ENCODE measurements at places on chromosomes 7 and 10.
A peak's percentile ranks its signal among the peaks of the same experiment; 100 is the strongest.

DNA sequence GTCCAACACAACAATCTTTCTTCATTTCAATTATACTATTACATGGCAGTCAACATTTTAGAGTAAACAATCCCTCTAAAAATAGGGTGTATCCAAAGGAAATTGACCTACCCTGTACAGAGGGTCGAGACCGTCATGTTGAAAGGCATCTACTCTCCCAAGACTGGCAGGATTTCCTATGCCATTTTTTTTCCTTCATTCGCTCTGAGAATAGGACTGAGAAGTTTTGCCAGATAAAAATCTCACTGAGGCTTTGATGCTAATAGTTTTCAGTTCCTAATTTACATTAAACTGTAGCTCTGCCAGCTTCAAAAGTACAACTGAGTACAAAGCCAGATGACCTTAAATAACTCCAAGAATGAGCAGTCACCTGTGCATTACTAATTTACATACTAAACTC lies 84.5 kb upstream of the SEMA3C start:
- no peak for DNase-seq

- DNase-seq, result no peak
Observed at GRCh38 chr10:132206806-132207535, 20.2 kb downstream of the DPYSL4 start.

DNA sequence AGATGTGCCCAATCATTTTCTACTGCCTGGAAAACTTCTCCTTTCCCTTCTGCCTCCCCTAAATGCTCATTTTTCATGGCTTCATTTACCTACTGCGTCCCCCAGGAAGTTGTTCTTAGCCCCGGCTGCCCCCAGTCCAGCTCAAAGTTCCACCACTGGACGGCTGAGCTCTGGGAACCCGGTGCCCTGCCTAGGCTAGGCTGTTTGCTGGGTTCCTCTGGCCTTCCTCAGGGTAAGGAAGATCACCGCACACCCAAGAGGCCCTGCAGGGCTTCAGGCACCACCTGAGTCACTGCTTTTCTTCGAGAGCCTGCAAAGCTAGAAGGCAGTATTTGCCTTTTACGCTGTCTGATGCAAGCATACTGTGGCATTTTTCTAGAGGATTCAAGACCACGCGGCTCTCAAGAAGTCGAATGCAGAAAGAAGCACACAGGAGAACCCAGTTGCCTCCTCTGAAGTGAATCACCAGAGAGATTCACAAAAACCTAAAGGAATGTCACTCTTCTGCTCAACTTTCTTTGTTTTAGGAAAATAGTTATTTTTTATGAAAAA lies 46.7 kb upstream of the ZMIZ1 start:
- no peak for DNase-seq

GRCh38 chr10:97498841-97499560 lies at the start of gene UBTD1:
Gene UBTD1, plus strand, starts transcription at chr10:97498924. Its CDS starts 280 bp downstream, at chr10:97499204.
- DNase-seq, result peak; percentile 49

- DNase-seq, result no peak
Observed at GRCh38 chr10:36676321-36676720, 449.1 kb upstream of the ANKRD30A start.

GRCh38 chr7:158343526-158343925 lies 244.1 kb downstream of the PTPRN2 start:
- no peak for DNase-seq

GRCh38 chr7:98200364-98200763 lies 10.9 kb upstream of the BHLHA15 start:
- DNase-seq, result no peak

GRCh38 chr7:3678314-3678810 lies 377.3 kb downstream of the SDK1 start:
- DNase-seq, result no peak

DNA sequence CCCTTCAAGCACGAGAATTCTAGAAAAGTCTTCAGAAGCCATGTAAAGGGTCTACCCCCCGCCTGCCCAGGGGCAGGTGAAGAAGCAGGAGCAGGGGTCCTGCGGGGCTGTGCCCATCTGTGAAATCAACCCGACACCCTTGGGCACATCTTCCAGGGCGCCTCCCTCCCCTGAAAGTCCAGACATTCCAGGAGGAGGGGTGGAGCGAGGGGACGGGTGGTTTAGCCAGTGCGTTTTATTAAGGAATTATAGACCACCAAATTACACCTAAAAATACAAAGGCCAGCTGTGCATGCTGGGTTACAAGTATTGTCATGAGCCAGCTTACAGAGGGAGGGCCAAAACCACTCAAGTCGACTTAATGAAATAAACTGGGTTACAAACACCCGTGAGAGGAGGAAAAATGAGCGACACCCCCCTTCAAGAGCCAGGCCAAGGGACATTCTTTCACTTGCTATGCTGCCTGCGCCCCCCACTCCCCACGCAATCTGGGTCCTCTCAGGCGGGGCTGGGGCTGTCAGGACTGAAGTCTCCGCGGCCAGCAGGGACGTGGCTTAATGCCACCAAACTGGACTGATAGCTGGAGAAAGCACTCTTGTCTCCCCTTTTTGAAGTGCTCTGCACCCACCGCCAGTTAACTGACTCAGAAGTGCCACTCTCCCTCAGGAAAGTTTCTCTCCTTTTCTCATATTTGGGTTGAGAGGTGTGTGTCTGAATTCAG lies 360.3 kb downstream of the FRMD4A start:
- DNase-seq, result no peak

DNA sequence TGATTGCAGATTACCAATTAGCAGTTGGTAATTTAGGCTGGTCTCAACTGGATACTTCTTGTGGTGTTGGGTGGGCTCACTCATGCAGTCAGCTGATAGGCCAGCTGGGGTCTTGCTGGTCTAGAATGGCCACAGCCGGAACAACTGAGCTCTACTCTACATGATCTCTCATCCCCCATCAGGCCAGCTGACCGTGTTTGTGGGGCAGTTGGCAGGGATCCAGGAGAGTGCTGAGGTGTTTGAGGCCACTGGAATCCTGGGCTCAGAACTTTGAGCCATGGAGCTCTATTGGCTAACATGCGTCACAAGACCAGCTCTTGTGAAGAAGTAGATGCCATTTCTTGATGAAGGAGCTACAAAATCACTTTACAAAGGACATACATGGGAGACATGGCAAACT lies 242.4 kb downstream of the GFRA1 start:
- DNase-seq, result no peak

DNA sequence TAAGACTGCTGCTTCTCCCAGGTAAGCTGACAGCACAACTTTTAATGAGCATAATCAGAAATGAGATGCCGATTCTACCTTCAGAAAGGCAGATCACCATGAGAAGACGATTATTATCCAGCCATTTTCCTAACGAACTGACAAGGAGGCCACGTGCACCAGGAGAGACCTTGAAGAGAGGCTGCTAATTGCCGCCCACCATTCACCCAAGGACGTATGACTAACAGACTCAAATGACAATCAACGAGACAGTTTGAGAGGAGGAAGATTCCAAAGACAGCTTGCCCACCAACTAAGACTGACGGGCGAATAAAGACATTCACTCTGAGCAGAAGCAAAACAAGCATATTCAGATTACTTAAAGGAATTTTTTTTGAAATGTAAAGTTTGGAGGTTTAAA lies 301.9 kb upstream of the TAC1 start:
- no peak for DNase-seq

DNA sequence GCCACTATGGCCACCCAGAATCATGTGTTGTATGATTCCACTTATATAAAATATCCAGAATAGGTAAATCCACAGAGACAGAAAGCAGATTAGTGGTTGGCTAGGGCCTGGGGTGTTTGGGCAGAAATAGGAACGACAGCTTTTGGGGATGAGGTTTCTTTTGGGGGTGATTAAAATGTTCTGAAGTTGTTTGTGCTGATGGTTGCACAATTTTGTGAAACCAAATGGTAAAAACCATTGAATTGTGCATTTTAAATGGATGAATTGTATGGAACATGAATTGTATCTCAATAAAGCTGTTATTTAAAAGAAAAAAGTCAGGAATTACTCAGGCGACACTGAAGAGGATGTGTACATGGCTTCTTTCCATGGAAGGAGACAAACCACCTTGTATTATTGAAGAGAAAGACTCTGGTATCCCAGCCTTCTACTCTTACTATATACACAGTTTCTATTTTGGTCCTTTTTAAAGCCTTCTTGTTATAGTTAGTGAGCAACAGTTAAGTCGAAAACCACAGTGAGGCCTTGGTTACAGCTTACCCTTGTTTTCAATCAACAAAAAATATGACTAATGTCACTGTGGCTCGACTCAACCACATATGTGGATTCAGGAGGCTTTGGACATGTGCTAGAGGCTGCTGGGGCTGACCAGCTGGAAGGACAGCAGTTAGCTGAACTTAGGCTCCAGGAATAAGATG lies 57.1 kb upstream of the KMT2E start:
- DNase-seq, result peak; percentile 98

GRCh38 chr10:96309628-96310320 lies 5.5 kb downstream of the DNTT start:
- DNase-seq, result no peak

GRCh38 chr10:12908773-12909172 lies 92.7 kb downstream of the CCDC3 start:
- no peak for DNase-seq

GRCh38 chr7:20417675-20418382 lies 87.1 kb downstream of the ITGB8 start:
- no peak for DNase-seq

GRCh38 chr7:101618207-101618839 lies 10.8 kb downstream of the MYL10 start:
- no peak for DNase-seq

GRCh38 chr10:31219306-31219705 lies 99.7 kb upstream of the ZEB1 start:
- no peak for DNase-seq

DNA sequence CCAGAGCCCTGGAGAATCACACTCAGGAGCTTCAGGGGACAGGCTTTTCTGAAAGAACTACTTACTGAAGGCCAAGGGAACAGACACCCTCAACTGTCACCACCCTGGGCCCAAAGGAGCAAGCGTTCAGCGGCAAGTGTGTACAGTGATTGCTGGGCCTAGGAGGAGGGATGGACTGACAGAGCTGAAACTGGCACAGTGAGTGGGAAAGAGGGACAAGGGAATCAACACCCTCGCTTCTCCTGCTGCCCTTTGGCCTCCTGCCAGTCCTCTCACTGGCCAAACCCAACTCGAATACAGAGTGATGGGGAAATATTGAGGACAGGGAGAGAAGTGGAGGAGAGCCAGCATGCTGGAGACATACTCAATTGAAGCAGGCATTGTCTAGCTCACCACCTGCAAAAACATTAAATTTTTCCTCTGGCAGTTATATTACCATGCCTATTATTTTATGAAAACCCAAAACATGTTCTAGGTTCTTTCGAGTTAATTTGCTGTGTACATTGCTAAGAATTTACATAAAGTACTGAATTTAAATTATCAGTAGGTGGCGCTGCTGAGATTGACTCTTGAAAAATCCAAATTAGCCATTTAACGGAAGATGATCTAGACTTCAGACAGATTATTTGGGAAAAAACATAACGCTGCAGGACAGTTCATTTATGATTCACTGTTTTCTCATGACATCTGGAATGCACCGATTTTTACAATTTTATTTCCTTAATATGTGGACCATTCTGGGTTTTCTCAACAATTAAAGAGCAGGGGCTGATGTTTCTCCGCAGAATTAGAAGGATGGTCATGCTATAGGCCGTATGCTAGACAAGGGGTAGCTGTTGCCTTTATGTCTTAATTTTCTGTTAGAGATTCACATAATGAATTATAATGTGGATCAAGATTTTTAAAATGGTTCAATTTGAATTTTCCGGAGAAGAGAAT lies 14.7 kb upstream of the TMEM236 start:
- peak; percentile 55 for DNase-seq

- DNase-seq, result no peak
Observed at GRCh38 chr10:63256009-63256773, 123.1 kb downstream of the NRBF2 start.

DNA sequence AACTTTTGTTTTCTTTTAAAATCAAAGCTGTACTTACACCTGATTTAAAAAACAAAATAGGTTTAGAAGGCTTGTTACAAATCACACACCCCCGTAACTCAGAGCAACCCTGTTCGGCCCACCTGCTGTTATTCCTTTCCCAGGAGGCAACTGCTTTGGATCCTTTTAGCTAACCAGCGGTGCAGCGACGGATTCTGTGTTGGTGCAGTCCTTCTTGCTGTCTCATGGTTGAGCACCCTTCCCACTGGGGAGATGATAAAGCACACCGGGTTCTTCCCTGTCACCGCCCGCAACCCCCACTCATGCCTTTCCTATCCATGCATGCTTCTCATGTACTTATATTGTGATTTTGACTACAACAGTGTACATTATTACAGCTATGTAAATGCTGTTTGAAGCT lies 24.8 kb upstream of the MKI67 start:
- DNase-seq, result no peak

DNA sequence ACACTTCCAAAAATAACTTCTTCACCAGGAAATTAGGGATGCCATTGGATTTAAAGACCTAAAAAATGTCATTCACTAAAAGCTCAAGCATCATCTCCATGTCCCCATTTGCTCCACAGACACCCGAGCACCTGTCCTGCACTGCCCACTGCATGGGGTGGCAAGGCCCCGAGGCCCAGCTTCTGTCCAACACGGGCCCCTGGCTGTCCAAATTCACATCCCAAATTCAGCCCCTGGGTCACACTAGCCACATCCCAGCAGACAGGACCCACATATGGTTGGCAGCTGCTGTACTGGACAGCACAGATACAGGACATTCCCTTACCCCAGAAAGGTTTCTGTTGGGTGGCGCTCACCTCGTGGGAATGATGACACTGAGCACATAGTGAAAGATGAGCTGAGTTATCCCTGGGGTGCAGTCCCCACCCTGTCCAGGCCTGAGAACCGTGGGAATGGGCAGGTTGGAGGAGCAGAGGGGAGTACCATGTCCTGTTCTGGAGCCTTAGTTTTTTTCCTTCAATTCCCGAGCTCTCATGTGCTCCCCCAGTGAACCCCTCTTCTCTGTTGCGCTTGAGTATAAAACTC lies 55.3 kb downstream of the CSGALNACT2 start:
- no peak for DNase-seq

GRCh38 chr7:78017591-78018100 lies 219.1 kb downstream of the PHTF2 start:
- no peak for DNase-seq

- DNase-seq, result no peak
Observed at GRCh38 chr7:155329225-155329624, 31.5 kb downstream of the INSIG1 start.

DNA sequence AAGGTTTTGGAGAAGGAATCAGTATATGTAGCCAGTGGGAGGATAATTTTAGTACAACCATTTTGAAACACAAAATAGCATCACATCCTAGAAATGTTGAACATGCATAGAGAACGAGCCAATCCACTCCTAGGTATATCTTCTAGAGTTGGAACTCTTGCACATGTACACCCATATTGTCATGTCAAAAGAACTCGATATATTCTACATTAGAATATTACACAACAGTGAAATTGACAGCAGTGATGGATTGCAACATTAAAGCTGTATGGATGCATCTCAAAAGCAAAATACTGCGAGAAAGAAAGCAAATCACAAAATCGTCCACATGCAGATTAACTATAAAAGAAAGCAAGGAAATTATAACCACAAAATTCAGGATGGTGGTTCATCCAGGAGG lies 159.3 kb upstream of the NEBL start:
- DNase-seq, result no peak
